ENCODE measurements at places on chromosomes 4 and X. TPM values are rescaled to one million over a fixed set of nuclear protein-coding genes. Genes with fewer than 3 reads are reported as not detected.

GRCh38 chr4:53732661-53733060 is 141.4 kb upstream of the LNX1 start:
- DNase-seq, result no peak

The VSIG4 gene
- 30.6 TPM for total RNA-seq

The RASSF6 gene
- total RNA-seq, result not detected

DNA sequence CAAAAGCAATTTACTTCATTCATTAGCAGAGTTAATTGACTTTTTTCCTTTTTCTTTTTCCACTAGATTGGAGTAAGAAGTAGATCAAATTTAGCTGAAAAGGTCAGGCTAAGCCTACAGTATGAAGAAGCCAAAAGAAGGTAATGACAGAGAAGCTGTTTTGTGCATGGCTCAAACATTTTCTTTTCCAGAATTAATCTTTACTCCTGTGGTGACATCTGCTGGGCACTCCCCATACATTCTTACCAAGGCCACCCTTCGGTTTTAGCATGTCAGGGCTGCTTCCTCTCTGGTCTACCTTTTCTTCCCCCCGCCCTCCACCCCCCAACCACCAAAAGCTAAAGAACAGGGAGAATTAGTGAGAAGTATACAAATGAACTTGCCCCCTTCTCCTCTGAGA is 70.2 kb downstream of the CLDN22 start:
- no peak for DNase-seq

GRCh38 chr4:87839592-87839946 is 6.8 kb downstream of the MEPE start:
- no peak for DNase-seq

DNA sequence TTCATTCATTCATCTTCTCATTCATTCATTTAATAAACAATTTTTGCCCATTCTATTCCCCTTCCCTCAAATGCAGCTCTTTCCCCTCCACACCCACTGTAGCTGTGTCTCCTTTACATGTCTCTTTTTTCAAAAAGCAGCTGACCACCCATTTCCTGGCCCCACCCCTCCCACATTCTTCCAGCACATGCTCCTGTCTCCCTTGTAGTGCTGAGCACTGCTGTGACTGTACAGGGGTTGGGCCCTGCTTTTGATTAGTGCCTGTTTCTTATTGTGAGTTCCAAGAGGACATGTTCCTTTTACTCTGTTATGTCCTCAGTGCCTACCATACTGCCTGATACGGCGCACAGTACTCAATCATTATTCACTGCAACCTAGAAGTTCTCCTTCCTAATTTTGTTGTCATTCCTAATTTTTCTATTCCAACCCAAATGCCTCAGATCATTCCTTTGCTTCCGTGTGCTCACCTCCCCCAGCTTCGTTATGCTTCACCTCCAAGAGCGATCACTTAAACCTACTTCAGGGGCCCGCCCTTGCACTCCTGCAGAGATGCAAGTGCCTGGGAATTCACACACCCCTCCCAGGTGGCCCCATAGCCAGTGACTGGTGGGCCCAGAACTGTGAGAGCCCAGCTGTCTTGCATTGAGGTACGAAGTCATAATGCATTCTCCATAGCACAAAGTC is 152.2 kb downstream of the STK32B start:
- no peak for DNase-seq

The LNX1 gene
- 4.7 TPM for total RNA-seq

GRCh38 chr4:83219344-83220331 is 65.0 kb downstream of the COQ2 start:
- no peak for DNase-seq

DNA sequence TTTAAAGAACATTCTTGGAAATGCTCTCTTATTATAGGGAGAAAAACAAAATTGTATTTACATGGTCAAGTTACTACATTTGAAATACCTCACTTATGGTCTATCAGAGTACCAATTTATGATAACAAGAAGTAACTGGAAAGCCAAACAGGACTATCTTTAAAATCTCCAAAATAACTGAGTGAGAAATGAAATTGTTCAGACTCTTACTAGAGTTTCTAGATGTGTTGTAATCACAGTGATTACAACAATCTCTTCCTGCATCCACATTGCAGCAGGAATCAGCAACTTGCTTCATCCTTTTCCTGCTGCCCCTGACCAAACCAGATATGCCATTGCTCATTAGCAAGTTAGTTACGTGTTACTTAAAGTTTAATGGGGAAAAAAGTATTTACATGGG is 245.2 kb upstream of the SMIM31 start:
- DNase-seq, result no peak

GRCh38 chr4:87204559-87204958 is 15.9 kb downstream of the KLHL8 start:
- DNase-seq, result no peak

- DNase-seq, result no peak
These were observed 7.3 kb downstream of the NKX1-1 start for GRCh38 chr4:1398681-1399507.

DNA sequence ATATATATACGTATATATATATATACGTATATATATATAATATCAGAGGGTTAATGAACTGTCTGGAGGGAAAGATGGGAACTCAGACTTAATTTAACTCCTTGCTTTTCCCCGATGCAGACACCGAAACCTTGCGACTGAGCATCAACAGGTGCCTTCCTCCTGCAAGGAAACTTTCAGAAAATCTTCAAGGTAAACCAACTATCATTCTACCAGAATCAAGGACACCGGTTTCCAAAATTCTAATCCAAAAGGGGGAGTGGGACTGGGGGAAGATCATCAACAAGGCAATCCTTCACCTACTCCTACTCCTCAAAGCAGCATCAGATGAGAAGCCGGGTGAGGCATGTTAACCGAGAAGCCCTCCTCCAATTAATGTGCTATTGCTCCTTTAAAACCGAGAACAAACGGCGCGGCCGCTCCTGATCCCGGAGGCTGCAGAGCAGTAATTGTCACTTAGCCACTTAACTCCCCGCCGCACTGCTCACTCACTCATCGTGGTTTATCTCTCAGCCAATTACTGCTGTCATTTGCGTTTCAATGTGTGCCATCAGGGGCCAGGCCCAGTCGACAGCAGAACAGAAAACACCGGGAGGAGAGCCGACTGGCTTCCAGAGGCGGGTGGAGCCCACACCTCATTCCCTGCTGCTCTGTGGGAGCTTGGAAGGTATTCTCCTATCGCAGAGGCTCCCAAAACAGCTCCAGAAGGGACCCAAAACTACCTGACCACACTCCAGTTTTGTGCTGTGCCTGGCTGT is 61.7 kb downstream of the MAML3 start:
- peak; percentile 77 for DNase-seq

- DNase-seq, result no peak
These were observed 66.9 kb upstream of the BMPR1B start for GRCh38 chr4:94690851-94691254.

The SOWAHB gene
- total RNA-seq, result not detected

The GSX2 gene
- not detected for total RNA-seq

The CRLF2 gene
- not detected for total RNA-seq

- DNase-seq, result peak; percentile 17
These were observed 51.1 kb downstream of the SCML1 start for GRCh38 chrX:17788439-17788838.

DNA sequence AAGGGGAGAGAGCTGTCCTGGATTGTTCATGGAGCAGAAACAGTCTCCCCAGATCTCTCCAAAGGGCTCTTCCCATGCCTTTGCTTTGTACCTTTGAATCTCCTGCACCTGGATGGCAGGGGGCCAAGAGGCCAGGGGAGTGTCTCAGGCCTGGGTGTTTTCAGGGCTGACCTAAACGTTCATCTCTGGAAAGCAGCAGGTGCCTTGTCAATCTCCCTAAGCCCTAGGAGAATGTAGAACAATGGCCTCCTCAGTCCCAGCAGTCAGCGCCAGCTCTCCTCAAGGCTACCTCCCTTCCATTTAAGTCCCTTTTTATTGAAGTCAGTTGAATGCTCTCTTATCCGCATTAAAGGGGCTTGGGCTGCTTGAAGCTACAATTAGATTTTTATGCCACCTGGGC is 31.2 kb upstream of the NSUN7 start:
- no peak for DNase-seq

The ADH7 gene
- not detected for total RNA-seq

- no peak for DNase-seq
These were observed 58.5 kb downstream of the CRLF2 start for GRCh38 chrX:1153940-1154339.

DNA sequence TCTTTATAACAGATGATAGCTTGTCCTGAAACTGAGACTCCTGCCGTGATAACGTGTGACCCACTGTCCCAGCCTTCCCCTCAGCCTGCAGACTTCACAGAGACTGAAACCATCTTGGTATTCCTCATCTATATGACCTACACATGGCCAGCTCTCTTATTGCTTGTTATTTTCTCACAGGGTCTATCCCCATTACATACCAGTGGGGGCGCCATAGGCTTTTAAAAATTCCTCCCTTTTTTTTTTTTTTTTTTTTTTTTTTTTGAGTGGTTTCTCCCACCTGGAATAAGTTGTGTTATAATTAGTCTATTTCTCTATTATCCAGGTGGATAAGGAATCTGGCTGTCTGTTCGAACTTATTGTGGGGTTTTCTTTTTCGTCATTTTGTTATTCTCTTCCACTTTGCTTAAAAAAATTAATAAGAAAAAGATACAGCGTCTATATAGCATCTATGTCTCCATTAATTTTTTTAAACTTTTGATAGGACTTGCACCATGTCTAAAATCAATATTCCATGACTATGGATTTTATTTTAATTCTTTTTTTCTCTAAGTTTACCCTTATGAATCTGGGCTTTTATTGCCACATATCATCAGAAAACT is 47.2 kb downstream of the GYG2 start:
- no peak for DNase-seq

DNA sequence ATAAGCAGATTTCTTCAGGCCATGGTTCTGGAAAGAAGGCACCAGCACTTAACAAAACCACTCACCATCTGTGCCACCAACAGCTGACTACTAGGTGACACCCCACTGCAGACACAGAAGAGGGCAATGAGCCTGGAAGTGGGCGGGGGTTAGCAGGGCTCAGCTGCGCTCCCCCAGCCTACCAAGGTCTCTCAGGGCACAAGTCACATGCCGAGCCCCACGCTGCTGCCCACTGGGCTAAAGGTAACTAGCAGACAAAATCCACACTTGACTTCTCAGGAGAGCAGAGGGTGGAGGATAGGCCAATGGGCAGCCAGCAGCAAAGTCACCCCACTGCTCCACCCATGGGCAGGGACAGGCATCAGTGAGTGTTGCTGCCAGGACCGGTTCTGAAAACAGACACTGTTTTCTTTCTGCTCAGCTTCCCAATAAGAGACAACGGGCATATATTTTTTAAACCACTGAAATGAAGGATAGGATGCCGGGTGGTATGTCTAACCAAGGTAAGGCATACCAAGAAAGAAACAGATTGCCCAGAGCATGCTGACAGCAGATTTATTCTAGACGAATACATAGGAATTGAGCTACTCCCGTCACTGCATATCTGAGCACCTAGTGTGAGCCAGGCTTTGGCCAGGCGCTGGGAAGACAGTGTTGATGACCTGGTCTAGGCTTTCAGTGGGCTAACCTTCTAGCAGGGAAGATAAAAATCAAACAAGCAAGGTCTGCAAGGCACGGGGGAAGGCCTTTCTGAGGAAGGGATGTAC is 20.1 kb downstream of the ACSL1 start:
- DNase-seq, result peak; percentile 83

DNA sequence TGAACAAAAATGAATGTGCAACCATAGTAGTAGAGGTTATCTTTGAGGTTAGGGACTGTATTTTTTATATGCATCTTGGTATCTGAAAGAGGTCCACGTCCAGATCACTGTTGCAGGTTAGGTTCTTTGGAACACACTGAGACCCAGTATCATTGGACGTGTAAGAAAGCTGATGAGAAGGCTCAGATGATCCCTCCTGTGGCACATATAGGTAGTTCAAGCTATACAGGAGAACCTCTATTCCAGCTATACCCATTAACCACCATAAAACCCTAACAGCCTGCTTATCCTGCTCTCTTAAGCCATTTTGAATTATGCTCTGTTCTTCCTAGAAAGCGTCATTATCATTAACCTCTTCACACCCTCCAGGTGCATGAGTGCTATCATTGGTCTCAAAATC is 930.7 kb upstream of the HS3ST1 start:
- DNase-seq, result no peak

The MAGEA8 gene
- total RNA-seq, result not detected

The ARL9 gene
- not detected for total RNA-seq

The BEND2 gene
- not detected for total RNA-seq

The COX7B gene
- 2,958 TPM for total RNA-seq

- no peak for DNase-seq
These were observed 3.8 kb downstream of the CXCL8 start for GRCh38 chr4:73744203-73744602.

The WWC2 gene
- total RNA-seq, result 36.5 TPM

- DNase-seq, result no peak
These were observed 83.9 kb upstream of the RAI2 start for GRCh38 chrX:17944833-17945497.

- no peak for DNase-seq
These were observed 16.0 kb upstream of the TLR8 start for GRCh38 chrX:12890467-12890866.

- DNase-seq, result no peak
These were observed 121.4 kb downstream of the SPRY1 start for GRCh38 chr4:123517971-123518370.

The HTN3 gene
- not detected for total RNA-seq

- peak; percentile 48 for DNase-seq
These were observed at the start of gene USP51 for GRCh38 chrX:55489314-55490009. Gene USP51, minus strand, starts transcription at chrX:55489848. Its CDS starts 909 bp downstream, at chrX:55488939.

DNA sequence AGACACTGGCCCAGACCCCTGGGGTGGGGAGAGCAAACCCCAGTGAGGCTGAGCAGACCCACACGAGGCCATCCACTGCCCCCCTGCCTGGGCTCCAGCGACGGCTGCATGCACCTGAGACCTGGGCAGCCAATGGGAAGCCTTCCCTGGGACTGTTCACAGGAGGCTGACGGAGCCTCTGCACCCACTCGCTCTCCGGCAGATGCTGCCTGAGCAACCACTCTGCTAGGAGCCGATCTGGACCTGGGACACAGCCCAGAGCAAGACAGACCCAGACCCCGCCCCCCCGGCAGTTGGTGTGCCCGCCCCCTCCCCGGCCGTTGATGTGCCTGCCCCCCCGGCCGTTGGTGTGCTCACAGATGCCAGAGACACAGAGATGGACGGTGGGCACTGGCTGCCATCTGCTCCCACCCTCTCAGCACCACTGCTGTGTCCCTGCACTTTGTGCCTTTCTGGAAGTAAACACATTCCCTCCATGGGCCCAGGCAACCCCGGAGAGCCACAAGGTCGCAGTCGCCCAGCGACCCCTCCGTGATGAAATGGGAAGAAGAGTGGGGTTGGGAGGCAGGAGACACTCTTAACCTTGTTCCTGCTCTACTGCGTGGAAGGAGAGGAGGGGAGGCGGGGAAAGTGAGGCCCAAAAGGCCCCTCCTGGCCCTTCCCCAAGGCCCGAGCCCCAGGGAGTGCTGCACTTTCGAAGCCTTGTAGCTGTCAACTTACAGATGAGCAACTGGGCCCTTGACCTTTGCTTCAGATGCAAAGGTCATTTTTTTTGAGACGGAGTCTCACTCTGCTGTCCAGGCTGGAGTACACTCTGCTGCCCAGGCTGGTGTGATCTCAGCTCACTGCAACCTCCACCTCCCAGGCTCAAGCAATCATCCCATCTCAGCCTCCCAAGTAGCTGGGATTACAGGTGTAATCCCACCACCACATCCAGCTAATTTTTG is 62.0 kb downstream of the ZFYVE28 start:
- DNase-seq, result no peak
